ENCODE measurements at places on chromosomes 5 and 9.

GRCh38 chr5:78628270-78628992 lies 20.1 kb downstream of the LHFPL2 start:
- no peak for DNase-seq

DNA sequence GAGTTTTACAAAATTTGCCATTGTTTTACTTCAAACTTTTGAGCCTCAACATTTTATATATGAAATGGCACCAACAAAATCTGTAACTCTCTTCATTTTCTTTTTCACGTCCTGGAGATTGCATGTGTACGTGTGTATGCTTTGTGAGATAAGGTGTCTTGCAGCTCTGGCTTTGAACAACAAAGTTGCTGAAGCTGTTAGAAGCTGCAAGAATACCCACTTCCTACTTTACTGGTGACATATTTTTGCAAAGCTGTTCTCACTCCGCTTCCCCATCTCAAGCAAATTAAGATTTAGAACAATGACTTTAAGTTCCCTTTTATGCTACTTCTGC lies 41.8 kb downstream of the FYB1 start:
- no peak for DNase-seq

DNA sequence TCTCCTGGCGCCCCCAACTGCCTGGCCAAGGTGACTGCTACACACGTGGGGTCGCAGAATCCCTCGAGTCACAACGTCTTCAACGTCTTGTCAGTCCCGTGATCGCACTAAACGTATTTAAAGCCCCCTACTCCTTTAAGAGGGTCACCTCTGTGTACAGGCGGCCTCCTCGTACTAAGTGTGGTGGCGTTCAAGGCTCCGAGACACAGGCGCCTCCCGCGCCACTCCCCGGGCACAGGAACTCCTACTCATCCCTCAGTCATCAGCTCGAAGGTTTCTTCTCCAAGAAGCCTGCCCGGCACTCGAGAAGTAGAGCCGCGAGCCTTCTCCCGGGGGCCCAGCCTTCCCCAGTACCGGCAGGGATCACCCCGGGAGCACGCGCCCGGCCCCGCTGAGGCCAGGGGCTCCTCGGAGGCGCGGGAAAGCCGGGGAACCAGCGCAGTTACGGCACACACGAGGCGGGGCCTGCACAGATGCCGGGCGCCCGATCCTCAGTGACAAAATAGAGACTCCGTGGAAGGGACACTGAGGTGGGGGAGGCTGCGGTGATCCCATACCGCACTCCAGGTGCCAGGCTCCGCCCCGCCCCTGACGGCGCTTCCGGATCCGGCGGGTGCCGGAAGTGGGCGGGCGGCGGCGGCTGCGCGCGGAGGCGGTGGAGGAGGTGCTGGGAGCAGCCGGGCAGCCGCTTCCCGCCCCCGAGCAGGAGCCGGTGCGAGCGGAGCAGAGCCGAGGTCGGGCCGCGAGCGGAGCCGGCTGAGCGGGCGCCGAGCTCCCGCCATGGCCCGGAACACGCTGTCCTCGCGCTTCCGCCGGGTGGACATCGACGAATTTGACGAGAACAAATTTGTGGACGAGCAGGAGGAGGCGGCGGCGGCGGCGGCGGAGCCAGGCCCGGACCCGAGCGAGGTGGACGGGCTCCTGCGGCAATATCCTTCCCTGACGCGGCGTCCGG lies 6.9 kb downstream of the ARPC5L start:
- peak; percentile 66 for DNase-seq

GRCh38 chr5:78757269-78758053 lies 108.9 kb upstream of the LHFPL2 start:
- DNase-seq = no peak

DNA sequence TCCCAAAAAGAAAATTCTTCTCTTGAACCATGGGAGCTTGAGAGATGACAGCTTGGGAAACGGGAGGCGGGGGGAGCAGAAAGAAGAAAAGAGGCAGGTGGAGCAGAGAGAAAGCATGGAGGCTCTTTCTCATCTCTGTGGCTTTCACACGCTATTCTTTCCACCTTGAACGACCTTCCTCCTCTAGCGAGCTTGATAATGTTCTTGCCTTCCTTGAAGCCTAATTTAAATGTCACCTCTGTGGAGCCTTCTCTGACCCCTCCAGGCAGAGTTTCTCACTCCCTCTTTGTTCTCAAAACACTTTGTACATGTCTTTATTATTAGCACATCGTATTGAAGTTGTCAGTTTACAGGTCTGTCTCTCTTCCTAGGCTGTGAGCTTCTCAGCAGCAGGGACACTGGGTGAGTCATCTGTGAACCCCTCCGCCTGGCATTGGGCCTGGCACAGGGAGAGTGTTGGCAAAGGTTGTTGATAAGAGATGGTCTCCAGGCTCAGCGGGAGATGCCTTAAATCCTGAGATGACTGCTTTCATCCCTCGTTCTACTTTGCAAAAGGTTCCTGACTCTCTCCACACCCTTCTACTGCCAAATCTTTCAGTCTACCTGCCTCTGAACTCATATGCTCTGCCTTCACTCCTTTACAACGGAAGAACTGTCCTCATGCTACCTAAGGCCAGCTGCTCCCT lies 14.1 kb upstream of the STRBP start:
- DNase-seq = no peak

GRCh38 chr5:151205411-151205810 lies 18.5 kb downstream of the CCDC69 start:
- DNase-seq = no peak

GRCh38 chr5:24142341-24142740 lies 502.4 kb downstream of the CDH10 start:
- no peak for DNase-seq

GRCh38 chr9:14323985-14324650 lies 10.2 kb upstream of the NFIB start:
- no peak for DNase-seq

- DNase-seq = no peak
Measured at GRCh38 chr9:25954209-25954608, 276.0 kb upstream of the TUSC1 start.

DNA sequence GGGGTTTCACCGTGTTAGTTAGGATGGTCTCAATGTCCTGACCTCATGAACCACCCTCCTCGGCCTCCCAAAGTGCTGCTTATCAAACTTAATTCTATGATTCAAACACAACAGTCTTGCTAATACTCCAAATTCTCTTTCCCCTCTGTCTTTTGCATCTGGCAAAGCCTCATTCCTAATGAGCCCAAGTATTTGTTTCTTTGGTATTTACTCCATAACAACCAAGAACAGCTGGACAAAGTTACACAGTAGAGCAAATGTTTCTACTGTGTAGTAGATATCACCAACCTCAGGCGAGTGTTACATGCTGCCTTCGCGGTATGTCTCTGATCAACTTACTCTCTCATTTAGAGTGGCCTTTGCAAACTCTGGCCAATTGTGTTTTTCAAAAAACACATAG lies 195.8 kb upstream of the KCNN2 start:
- no peak for DNase-seq

DNA sequence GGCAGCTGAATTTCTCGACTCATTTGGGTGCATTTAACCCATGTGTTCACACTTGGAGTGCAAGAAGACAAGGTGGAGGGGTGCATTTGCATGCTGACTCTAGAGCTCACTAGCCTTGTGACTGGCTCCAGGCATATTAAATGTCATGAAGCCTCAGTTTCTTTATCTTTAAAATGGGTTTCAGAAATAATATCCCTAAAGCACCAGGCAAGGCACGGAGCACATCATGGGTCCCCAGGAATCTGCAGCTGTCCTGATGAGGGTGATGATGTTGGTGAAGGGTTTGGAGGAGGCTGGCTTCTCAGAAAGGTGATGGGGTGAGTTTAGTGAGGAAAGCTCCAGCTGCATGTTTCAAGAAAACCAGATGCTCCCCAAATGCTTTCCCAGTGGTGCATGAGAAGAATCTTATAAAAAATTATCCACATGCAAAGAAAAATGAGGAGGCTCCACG lies 14.8 kb downstream of the STC2 start:
- no peak for DNase-seq

DNA sequence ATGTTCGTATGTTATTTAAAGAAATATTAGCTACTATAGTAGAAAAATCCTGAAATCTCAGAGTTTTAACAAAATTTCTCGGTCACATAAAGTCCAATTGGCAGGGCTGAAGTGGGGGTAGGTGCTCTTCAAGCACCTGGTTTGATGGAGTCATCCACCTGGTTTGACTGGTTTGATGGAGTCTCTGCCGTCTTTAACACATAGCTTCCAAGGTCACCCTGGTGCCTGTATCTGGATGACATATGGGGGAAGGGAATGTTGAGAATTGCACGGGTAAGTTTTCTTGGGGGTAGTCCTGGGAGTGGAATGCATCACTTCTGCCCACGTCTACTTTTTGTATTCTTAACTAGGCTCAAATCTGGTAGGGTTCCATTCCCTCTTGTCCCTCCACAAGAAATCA lies 351.2 kb downstream of the SH3GL2 start:
- no peak for DNase-seq

DNA sequence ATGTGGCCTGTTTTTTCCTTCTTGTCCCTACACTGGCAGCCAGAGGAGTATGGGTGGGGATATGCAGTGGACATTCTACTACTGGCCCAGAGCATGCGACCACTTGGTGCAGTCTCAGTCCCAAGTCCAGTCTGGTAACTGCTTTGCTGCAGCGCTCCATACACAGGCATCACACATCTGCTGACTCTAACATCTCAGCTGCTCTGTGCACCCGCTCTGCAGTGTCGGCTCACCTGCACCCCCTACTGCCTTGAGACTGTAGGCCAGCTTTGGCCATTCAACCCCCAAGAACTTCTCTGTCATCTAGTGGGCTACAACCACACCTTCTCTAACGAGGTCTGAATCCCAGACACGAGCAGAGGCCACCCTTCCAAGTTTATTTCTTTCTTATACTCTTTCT lies 46.4 kb upstream of the SLCO6A1 start:
- DNase-seq = no peak

DNA sequence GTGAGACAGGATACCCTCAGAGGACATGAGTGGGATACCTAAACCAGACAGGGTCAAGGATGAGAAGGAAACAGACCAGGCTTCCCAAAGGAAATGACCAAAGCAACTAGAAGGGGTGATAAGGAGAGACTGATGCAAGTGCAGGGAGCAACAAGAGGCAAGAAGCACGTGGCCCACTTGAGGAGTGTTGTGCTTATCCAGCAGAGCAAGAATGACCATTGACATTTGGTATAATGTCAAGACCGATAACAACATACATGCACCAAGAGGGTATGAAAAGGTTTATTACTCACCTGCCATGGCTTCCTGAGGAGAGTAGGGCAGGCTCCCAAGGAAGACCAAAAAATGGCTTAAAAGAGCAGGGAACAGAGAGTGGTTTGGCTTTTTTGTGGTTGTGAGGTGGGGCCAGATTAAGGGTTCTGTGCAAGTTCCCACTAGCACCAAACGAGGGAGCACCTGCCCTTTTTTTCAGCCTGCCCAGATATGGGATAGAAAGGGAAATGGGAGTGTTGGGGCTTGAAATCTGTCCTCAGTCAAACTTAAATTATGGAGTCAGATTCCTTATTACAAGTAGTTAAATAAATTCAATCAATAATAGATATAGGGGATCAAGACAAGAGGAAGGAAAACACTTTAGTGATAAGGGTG lies 513.6 kb downstream of the RASEF start:
- DNase-seq = no peak
